ENCODE measurements at places on chromosomes 4 and X.

GRCh38 chrX:19866626-19867410 lies 20.6 kb downstream of the SH3KBP1 start:
- DNase-seq, result no peak

GRCh38 chrX:29541038-29541437 lies 674.3 kb upstream of the MAGEB2 start:
- DNase-seq, result no peak

- DNase-seq, result no peak
Observed at GRCh38 chrX:119579414-119579813, 5.1 kb downstream of the UBE2A start.

DNA sequence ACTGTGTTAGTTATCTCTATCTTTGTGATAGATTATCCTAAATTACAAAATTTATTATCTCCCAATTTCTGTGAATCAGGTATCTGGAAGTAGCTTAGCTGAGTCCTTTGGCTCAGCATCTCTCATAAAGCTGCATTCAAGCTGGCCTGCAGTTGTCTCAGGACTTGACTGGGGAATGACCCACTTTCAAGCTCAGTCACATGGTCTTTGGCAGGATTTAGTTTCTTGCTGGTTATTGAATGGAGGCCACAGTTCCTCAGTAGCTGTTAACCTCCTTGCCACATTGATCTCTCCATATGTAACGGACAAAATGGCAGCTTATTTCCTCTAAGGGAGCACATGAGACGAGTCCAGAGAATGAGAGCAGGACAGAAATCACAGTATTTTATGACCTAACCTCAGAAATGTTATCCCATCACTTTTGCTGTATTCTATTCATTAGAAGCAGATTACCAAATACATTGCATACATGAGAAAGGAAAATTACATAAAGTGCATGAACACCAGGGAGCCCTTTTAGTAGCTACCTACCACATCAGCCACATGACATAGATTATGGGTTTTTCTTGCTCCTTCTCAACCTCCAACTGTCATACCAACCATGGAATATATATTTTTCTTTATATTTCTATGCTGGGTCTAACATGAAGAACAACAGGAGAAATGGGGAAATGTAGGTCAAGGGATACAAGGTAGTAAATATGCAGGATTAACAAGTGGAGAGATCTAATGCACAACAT lies 730.1 kb downstream of the CCSER1 start:
- no peak for DNase-seq

- DNase-seq, result no peak
Observed at GRCh38 chr4:8796096-8796495, 75.5 kb downstream of the HMX1 start.

Data from GM13977 (cell line).